ENCODE measurements at places on chromosomes 16 and 17.

GRCh38 chr16:83802135-83802534 is 5.6 kb upstream of the HSBP1 start:
- peak; percentile 40 for DNase-seq

DNA sequence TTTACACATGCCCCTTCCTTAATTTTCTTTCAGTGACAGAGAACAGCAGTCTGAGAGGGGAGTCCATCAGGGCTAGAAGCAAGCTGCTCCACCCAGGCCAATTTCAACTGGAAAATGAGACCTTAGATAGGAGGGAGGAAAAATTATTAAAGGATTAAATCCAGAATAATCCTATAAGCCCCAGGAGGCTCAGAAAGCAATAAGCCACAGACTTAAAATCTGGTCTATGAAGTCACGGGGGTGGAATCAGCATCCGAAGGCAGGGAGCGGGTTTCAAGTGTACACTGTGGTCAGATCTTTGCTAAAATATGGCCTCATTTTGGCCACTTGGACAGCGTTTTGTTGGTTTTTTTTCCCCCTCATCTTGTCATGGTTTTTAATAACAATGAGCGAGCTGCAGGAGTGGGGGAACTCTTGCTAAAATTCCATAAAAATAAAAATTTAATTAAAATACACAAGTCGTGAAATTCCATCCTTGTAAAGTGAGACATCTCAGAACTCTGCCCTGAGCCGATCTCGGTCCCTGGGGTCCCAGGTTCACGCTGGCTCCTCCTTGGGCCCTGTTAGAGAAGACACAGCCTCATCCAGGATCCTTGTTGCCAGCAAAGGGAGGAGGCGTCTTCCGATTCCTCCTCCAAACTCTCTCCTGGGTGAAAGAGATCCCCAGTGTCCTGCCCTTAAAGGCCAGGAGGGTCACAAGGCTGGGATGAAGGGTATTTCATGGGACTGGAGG is 51.6 kb upstream of the ETV4 start:
- no peak for DNase-seq

- DNase-seq: no peak
Observed at GRCh38 chr17:40251576-40251975, 32.5 kb downstream of the WIPF2 start.

GRCh38 chr16:3091551-3091950 is 7.5 kb downstream of the ZSCAN10 start:
- no peak for DNase-seq

- no peak for DNase-seq
Observed at GRCh38 chr17:44558334-44558709, 1.0 kb downstream of the FZD2 start.

DNA sequence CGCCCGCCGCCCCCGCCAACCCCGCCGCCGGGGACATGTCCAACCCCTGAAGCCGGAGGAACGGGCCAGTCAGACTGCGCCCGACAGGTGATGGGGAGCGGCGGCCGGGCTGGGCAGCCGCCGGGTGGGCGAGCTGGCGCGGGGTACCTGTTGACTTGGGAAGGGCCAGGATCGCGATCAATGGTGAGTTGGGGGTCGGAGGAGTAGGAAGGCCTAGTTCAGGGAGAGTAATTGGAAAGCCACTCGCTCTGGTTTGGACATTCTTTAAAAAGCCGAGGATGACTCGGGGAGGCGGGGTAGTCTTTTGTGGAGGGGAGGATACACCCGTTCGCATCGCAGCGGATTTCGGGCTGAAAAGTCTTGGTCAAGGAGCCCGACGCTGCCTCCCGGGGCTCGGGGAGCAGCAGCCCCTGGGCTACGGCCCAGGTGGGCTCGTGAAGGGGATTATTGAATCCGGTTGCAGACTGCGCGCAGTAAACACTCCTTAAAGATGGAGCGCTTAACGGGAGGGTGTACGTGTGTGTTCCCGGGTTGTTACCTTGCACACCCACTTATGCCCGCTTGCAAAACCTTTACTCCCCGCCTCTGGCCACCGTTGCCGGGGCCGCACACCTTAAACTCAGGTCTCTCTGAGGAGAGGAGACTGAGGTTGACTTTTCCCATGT is 123.8 kb downstream of the GOSR1 start:
- no peak for DNase-seq

DNA sequence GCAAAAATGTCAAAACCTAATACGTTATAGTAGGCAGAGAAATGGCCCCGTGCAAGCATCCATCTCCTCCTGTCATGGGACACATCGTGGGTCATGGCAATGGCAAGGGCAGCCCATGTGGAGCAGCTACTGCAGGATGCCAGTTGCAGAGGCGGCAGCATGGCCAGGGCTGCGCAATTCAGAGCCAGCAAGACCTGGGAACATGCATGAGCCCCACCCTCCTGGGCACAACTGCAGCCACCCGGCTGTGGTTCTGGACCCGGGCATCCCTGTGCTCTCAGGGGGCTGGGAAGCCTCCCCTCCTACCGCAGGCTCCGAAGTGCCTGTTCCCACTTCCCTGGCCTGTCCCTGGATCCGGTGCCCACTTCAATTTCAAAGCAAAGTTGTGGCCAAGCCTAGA is 203.6 kb downstream of the CPPED1 start:
- no peak for DNase-seq

DNA sequence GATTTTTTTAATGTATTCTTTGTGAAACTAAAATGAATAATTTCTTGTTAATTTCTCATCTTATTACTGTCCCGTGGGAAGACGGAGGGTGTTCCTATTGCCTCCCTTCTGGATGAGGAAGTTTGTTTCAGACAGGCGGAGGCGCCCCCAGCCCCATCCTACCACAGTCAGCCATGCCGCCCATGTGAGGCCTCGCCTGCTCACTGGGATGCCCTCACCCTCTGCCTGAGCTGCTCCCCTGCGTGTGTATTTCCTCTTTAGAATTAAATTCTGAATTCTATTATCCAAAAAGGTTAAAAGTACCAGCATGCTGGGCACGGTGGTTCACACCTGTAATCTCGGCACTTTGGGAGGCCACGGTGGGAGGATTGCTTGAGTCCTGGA is 14.0 kb downstream of the KCTD2 start:
- no peak for DNase-seq
